ENCODE measurements at places on chromosomes 11 and 22.
A peak's percentile ranks its signal among the peaks of the same experiment; 100 is the strongest.

GRCh38 chr22:46791201-46791731 lies 28.8 kb downstream of the TBC1D22A start:
- DNase-seq: peak; percentile 65

GRCh38 chr11:117638911-117639543 lies 158.0 kb downstream of the DSCAML1 start:
- DNase-seq: no peak

DNA sequence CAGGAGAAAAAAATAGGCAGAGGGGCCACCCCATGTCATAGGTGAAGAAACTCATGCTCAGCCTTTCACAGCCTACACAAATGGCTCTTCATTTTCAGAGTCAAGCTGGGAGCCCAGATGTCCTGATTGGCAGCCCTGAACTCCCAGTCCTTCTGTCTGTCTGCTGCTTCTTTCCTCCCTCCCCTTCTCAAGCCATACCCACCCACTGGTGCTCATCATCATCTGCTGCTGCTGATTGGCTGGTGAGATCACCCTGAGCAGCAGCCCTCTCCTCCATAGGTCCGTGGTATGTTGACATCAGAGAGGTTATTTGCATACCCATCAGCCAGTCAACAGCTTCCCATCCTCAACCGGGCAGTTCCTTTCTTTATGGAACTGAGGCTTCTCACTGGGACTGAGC lies 46.1 kb upstream of the PRDM11 start:
- no peak for DNase-seq

- DNase-seq: no peak
Observed at GRCh38 chr11:117792992-117793391, 4.0 kb downstream of the DSCAML1 start.

GRCh38 chr22:37169406-37169805 lies 18.6 kb downstream of the C1QTNF6 start:
- no peak for DNase-seq

- DNase-seq: no peak
Observed at GRCh38 chr11:132453406-132453805, 1078.9 kb downstream of the OPCML start.

GRCh38 chr22:30535182-30535581 lies 11.4 kb downstream of the SEC14L6 start:
- no peak for DNase-seq

DNA sequence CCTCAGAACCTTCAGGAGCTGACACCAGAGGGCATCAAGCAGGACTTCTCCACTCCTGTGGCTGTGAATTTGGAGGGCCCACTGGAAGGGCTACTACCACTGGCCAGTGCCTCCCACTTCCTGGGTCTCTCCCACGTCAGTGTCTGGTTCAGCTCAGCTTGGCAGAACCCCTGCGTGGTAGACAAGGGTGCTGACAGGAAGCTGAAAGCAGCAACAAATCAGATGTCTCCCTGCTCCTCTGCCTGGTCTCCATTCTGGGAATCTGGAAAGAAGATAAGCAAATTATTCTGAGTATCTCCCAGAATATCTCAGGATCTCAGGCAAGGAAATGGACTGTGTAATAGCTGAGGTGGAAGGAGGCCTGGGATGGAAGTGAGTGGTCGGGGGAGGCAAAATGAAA lies 61.5 kb downstream of the TMPRSS5 start:
- no peak for DNase-seq

DNA sequence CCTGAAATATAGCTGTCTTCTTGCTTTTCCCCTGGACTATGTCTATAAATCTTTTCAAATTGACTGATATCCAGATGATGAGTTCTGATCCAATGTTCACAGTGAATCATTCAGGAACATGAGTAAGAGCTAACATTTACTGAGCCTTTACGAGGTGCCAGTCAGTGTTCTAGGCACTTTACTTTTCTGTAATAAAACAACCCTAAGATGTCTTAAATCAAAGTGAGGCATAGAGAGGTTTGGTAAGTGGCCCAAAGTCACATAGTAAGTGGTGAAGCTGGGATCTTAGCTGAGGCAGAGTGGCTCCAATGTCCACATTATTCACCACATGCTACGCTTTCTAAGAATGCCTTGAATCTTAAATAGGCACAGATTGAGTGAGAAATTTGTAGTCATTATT lies 79.9 kb upstream of the OR4C15 start:
- DNase-seq: no peak

GRCh38 chr11:43879789-43880639 lies 617 bp upstream of the ALKBH3 start:
- DNase-seq: no peak

DNA sequence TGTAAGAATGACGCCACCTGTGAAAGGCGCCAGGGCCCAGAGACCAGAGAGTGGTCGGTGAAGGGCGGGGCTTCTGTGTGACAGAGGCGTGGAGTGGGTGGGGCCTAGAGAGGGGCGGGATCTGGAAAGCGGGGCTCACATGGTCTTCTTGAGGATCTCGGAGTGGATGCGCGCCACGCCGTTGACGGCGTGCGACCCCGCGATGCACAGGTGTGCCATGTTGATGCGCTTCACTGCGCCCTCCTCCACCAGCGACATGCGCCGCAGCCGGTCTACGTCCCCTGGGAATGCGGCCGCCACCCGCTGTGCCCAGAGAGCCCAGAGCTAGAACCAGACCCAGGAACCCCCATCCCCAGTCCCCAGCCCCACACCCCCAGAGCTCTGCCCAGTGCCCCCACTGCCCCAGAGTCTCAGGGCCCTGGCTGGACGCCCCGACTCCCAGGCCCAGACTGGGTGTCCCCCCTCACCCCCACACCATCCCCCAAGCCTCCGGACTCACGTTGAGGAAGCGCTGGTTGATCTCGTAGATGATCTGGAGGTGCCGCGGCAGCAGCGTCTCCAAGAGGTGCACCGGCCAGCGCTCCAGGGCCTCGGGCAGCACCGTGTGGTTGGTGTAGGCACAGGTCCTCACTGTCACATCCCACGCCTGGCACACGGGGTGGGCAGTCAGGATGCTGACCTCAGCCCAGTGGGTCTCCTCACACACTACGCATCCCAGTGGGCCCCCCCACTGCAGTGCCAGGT lies 6.2 kb downstream of the PYGM start:
- DNase-seq: no peak

GRCh38 chr11:8809241-8809938 lies 101.6 kb upstream of the AKIP1 start:
- no peak for DNase-seq

DNA sequence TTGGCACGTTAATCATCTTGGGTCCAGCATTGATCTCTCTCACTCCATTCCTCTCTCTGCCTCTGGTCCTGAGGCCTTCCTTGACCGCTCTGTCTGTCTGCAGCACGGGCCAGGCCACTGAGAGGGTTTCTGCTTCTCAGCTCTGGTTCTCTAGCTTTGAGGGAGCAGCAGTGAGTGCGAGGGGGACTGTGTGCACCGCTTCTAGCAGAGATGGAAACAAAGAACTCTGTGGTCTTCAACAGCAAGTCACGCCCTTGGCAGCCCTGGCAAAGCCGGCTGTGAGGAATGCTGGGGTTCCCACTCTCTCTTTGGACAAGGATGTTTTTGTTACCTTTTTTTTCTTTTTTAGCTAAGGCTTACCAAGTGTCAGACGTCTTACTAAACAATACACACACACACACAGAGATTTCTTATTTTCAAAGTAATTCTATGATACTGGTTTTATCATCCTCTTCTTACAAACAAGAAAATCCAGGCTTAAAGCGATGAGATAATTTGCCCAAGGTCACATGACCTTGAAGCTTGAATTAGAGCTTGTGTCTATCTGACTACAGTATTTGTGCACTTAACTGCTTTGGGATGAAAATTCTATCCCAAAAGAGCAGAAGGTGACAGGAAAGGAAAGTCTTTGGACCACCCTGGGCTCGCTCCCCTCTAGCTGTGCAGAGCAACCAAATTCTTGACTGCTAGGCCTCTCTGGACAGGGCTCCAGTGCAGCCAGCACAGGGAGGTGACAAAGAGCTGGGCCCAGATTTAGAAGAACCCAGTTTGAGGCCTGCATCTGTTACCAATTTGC lies 293.2 kb downstream of the NTM start:
- DNase-seq: no peak

DNA sequence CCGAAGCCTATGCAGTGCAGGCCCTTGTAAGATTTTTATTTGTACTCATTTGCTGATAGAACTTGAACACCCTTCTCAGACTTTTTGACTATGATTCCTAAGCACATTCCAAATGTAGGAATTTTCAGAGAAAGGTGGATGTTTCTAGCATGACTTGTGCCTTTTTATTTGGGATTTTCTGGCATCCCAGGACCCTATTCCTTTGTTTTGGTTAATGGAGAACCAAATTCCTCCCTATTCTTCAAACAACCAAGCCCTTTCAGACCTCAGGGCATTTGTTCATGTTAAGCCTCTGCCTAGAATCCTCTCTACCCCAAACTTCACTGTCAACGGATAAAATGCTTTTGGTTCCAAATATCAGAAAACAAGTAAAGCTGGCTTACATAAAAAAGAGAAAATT lies 371.1 kb downstream of the DDX10 start:
- DNase-seq: no peak

DNA sequence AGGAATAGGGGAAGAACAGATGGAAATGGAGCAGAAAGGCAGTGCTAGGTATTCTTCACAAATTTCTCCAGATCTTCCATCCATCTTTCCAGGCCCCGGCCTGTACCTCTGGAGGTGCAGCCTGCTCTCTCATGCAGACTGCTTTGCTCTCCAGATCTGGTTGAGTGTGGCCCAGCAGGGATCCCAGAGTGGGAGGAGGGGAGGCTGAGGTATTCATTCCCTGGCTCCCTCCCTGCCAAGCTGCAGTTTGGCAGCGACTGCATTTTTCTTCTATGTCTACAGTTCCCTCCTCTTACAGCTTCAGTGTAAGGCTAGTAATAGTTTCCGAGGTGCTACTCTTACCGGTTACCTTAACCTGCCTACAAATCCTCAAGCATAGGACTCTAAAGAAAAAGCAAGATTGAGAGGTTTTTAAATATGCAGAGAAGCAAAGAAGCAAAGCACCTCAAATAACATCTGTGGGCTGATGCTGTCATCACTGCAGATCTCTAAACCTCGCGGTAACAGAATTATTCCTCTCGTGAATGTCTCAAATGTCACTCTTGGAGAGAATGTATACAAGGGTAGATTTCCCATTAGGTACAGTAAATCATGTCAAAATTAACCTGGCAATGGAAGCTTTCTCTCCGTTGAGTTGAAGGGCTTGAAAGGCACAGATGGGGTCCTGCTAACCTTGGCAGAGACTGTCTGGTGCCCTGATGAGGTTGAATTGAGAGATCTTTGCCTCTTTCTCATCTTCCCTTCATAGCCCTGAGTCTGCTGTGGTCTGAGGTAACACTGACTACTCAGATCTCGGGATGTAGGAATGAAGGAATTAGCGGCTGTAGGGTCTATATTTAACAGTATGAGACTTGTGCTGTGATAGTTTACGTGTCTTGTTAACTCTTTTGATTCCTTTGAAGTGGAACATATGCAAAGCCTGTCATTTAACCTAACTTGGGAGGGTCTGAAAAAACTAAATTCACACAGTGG lies 297.9 kb upstream of the C11orf87 start:
- no peak for DNase-seq

DNA sequence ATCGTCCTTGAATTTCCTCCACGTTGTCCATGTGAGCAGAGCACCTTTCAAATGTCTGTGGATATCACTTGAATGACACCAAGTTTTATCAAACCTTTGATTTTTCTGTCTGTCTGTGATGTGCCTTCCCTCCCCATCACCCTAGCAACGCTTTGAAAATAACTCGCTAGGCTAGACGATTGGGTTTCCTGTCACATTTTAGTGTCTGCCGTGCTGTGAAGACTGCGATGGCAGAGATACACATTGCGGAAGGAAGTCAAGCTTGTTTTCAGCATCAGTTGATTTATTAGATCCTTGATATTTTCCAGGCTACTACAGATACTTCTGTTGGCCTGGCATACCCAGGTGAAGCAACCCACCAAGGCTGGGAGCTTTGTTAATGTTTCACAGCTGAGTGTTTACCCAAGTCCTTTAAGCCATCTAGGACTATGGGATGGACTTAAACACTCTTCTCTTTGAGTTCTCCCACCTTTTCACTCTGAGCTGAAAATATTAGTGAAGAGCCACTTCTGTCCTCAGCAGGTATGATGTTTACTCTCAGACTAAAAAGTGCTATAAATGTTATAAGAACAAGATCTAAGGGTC lies 93.6 kb upstream of the CD44 start:
- DNase-seq: peak; percentile 19

DNA sequence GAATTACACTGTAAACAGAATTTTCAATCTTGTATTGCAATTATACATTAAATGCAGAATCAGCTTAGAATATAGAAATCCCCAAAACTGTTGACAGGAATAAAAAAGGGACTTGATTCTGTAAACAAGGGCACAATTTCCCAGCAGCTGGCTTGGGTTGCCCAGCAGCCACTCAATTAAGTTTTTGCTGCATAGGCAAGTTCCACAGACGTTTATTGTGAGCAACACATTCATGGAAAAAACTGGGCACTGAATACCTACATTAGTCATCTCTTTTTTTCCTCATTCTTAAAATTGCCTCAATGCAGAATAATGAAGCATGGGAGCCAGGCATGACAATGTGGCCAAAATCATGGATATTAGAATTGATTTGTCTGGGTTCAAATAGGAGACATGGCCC lies 421.8 kb upstream of the ANO5 start:
- no peak for DNase-seq

GRCh38 chr11:78748918-78749690 lies 174.4 kb upstream of the NARS2 start:
- DNase-seq: no peak

- no peak for DNase-seq
Observed at GRCh38 chr11:109854731-109855130, 238.5 kb upstream of the ZC3H12C start.

GRCh38 chr11:125376856-125377255 lies 119.2 kb downstream of the FEZ1 start:
- no peak for DNase-seq

- DNase-seq: no peak
Observed at GRCh38 chr22:19943082-19944026, 1.7 kb upstream of the TXNRD2 start.

DNA sequence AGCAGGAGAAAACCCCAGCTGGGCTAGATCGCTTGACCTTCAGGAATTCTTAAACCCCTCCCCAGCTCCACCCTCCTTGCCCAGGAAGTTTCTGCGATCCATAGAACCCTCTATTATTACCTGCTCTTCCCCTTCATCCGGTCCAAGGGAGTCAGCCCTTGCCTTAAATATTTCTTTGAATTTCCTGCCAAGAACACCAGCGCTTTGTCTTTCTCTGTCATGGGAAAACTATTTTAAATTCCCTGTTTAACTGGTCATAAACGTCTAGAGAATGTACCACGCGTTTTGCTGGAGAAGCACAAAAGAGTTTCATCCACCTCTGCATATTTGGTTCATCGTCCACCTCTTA lies 496 bp upstream of the TRAF6 start:
- no peak for DNase-seq

GRCh38 chr22:20238536-20238900 lies 29.6 kb downstream of the RTN4R start:
- no peak for DNase-seq
